Stimulated activated CD8-positive, alpha-beta memory T cell treated with anti-CD3 and anti-CD28 coated beads, Interleukin-7, amount 100 ng/mL, for 24 hours (primary cell): ENCODE measurements at places on chromosomes 16 and 17.

GRCh38 chr16:78805556-78805955 lies 706.1 kb downstream of the WWOX start:
- no peak for DNase-seq

DNA sequence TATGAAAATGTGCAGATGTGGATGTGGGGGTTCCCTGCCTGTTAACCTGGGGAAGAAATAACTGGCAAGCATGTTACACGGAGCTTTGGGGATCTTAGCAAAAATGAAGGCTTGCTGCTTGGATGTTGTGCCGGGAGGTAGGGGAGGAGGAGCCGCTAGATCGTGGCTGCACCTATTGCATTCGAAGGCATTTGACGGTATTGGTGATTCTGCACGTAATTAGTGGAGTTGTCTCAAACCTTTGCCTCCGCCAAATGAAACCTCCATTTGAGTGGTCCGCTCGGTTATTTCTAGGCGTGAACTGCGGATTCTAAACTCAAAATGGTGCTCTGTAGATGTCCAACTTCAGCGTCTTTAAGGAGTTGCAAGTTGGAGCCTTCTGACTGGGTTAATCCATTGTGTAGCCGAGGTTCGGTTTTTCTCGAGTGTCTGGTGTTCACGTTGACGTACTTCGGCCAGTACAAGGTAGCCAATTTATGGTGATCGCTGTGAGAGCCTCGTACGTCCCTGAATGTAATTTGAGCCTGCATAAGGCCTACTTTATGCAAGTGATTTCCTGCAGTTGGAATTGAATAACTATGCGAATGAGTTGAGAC lies 1.5 kb downstream of the TNRC6C start:
- DNase-seq: no peak

DNA sequence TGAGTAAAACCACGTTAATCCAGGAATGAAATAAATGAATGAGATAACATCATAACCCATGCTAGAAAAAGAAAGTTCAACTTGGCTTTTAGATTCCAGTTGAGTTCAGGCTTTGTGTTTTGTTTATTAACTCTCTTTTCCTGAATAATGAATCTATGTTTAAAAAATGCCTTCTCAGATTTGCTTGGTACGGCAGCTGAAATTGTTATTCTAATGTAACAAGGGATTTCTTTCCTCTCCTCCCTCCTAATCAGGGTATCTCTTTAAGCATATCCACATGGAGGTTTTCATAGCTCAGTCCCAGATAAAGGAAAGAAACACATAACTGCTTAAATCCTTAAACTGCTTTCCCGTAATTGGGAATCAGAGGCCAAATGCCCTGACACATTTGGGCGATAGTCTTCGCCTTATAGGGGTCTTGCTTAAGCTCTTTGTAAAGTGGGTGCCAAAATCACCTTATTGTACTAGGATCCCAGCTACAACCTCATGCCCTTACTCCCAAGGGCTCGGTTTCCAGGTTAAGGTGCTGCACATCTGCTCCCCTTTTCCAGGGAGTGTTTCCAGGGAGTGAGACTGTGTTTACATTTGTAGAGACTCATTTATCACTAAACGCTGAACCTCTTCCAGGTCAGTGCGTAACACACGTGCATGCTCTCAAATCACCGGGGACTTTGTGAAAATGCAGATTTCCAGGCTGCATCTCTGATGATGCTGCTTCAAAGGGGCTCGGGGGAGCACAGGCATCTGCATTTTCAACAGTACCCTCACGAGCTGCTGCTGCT lies 142.8 kb upstream of the FOXF1 start:
- DNase-seq: no peak

DNA sequence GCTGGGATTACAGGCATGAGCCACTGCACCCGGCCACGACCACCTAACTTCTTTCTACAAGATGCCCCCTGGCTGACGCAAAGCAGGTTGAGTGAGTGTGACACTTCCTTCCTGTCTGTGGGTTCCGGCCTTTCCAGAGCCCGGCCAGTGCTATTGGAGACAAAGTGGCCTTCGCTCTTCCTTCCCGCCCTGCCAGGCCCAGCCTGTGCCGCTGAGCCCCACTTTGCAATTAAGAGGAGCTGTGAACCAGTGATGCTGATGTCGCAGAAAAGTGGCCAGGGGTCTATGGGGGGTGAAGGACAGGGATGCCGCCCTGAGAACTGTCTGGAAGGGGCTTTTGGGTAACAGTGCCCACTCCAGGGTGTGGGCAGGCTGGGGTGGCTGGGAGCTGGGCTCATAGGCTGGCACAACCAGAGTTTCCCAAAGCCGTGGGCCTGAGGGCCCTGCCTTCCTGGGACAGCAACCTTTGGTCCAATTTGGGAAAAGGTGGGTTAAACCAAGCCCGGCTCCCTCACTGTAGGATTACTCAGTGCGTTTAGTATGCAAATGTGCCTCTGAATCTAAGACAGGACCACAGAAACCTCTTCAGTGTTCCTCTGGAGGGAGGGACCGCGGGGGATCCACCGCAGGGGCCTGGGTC lies 174.9 kb downstream of the SEC14L1 start:
- DNase-seq: no peak

GRCh38 chr17:3828852-3829232 lies 17.2 kb downstream of the NCBP3 start:
- DNase-seq: no peak

DNA sequence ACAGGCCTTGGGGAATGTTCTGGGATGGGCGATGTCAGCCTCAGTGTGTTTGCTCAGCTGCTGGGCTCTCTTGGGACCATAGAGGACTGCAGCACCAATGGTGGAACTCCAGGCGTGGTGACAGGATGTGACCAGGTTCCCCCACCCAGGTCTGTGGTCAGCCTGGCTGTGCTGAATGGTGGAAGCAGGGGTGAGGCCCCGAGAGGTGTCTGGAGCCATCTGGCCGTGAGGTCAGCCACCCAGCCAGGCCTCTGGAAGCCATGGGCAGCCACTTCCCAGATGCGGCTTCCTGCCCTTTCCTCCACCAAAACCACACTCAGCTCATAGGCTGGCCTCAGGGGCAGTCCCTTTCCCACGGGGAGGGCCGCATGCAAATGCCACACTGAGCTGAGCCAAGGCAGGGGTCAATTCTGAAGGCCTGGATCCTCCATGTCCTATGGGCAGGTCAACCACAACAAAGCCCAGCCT lies 7.8 kb upstream of the MAPK7 start:
- no peak for DNase-seq

- no peak for DNase-seq
These were observed 30.2 kb upstream of the ULK2 start for GRCh38 chr17:19897903-19898302.

DNA sequence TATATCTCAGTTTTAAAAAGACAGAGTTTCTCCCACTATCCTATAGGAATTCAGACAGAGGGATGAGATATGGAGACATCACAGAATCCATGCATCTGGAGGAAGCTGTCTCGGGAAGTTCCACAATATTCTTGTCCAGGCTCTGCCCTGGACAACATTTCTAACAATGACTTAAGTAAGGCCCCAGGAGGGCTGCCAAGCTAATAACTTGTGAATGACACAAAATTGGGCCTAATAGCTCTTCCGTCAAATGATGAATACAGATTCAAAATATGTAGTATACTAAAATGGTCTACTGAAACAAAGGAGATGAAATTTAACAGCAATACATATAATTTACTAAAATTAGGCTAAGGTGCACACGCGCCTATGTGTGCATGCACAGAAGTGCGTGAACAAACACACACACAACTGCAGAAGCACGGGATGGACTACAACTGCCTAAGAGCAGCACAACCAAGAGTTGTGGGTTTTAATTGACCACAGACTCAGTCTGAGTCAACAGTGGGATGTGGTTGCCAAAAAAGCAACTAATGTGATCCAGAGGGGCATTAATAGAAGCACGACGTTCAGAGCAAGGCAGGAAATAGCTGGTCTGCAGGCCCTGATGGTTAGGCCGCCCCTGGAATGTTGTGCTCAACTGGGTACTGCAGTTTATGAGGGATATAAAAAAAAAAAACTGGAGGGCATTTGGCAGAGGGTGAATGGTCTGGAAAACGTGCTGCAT lies 26.3 kb upstream of the HS3ST2 start:
- no peak for DNase-seq

- DNase-seq: no peak
These were observed 460.4 kb upstream of the EEF2KMT start for GRCh38 chr16:5557966-5558365.

DNA sequence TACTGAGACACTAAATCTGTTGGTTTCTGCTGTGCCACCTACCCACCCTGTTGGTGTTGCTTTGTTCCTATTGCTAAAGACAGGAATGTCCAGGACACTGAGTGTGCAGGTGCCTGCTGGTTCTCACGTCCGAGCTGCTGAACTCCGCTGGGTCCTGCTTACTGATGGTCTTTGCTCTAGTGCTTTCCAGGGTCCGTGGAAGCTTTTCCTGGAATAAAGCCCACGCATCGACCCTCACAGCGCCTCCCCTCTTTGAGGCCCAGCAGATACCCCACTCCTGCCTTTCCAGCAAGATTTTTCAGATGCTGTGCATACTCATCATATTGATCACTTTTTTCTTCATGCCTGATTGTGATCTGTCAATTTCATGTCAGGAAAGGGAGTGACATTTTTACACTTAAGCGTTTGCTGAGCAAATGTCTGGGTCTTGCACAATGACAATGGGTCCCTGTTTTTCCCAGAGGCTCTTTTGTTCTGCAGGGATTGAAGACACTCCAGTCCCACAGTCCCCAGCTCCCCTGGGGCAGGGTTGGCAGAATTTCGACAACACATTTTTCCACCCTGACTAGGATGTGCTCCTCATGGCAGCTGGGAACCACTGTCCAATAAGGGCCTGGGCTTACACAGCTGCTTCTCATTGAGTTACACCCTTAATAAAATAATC lies 14.6 kb downstream of the STH start:
- no peak for DNase-seq

- no peak for DNase-seq
These were observed 167.5 kb downstream of the UTP18 start for GRCh38 chr17:51427856-51428255.

DNA sequence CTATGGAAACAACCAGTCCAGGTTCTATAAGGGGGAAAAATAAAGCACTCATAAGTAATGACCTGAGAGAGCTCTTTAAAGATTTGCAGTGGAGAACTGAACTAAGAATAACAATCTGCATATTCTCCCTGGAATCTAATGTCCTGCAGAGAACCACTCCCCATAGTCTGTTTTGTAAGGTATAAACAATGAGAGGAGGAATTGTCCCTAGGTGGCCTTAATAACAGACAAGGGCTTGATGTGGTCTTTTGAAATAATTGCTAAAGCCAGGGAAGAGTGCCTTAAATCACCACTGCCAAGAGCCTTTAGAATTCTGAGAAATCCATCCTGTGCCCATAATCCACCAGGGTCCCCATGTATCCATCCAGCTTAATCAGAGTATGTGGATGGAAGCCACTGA lies 106.3 kb downstream of the CDH11 start:
- DNase-seq: no peak

GRCh38 chr16:15775663-15776304 lies 81.0 kb downstream of the MYH11 start:
- DNase-seq: no peak

GRCh38 chr16:57688487-57688986 lies 6.1 kb upstream of the DRC7 start:
- no peak for DNase-seq

- DNase-seq: no peak
These were observed 1503.7 kb downstream of the CDH11 start for GRCh38 chr16:63617990-63618763.

GRCh38 chr17:67054011-67054591 lies 9.7 kb downstream of the CACNG1 start:
- DNase-seq: no peak

DNA sequence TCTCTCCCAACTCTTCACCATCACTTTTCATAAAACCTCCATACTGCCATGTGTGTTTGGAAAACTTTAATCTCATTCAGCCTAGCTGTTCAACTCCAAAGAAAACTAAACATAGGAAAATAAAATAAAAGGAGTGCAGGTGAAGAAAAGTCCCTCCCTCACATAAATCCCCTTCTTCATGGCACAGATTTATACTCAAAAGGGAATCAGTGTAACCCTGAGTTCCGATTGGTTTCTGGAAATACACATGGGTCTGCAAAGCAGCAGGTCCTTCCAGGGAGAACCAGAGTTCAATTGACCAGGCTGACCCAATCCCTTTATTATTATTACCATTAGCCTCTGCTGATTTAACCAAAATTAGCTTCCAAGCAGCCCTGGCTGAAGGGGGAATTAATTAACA lies 8.9 kb upstream of the HOXB2 start:
- DNase-seq: no peak

DNA sequence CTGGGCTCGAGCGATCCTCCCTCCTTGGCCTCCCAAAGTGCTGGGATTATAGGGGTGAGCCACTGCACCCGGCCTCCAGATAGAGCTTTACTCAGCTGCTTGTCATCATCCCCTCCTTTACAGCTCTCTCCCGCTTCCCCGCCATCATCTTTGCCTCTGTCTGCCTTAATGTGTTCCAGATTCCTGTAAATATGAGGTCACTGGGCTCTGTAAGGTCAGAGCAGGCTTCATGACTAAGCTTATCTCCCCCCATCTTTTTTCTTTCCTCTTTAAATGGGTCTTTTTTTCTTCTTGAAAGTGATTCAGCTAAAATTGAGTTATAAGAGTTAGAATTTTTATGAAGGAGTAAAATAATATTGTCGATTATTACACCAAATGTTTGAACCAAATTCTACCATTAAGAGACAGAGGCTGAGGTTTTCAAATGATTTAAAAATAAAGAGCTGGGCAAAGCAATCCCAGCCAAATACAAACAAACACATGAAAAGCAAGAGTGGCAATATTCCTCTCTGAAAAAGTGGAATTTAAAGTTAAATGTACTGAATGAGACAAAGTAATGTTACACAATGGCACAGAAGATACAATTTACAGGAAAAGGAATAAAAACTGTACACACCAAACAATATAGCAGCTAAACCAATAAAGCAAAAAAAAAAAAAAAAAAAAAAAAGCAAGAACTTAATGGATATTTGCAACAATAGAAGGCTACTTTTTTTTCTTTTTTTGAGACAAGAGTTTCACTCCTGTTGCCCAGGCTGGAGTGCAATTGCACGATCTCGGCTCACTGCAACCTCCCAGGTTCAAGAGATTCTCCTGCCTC lies 62.1 kb downstream of the CRISPLD2 start:
- no peak for DNase-seq

GRCh38 chr17:282000-282911 lies 70.4 kb downstream of the RPH3AL start:
- no peak for DNase-seq
